ENCODE measurements at places on chromosomes 16 and 17. TPM values are rescaled to one million over a fixed set of nuclear protein-coding genes. Genes with fewer than 3 reads are reported as not detected.

DNA sequence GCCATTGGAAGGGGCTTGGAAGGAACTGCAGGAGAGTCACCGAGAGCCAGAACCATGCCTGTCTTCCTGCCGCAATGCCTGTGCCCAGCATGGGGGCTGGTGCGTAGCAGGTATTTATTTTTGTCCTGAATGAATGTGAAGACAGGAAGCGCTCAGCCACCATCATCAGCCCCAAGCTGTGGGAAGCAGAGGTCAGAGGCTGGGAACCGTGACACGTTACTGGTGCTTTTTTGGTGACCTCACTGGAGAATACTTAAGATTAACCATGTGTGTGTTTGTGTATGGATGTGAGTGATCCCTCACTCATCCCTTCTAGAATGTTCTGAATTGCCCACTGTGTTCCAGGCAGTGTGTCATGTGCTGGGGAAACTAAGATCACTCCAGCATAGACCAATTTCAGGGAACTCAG, 343.8 kb downstream of the SNX29 start:
- DNase-seq, result peak; percentile 65

DNA sequence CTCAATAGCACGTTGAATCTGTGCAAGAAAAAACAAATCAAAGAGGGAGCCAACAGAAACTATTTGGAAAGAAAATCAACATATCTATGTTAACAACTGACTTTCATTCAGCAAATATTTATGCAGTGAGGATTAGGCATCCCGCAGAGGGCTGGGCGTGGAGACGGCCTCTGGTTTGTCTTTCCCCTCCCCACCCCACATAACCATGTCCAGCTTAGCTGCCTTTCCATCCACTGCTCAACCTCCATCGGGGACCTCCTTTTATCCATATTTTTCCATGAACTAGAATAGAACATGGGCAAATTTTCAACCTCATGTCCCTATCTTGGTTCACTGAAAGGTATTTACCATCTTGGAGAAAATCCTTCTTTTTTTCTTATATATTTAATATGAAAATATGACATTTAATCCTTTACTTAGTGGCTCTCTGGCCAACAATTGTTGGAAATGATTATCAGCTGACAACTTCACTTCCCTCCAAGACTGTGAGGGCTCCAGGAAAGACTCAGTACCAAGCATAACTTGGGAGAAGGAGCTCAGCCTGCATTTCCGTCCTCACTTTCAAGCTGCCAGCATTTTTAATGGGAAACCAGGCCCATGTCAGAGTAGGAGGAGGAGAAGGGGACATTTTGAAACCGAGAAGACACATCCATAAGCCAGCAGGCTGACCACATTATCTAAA, 462.6 kb upstream of the MAF start:
- DNase-seq, result no peak

- DNase-seq, result peak; percentile 19
Measured at GRCh38 chr16:84302111-84302954, 7.7 kb downstream of the WFDC1 start.

KRT33B gene
- not detected for total RNA-seq

PRSS36 gene
- total RNA-seq, result 0.19 TPM

ADORA2B gene
- 4.0 TPM for total RNA-seq

DNA sequence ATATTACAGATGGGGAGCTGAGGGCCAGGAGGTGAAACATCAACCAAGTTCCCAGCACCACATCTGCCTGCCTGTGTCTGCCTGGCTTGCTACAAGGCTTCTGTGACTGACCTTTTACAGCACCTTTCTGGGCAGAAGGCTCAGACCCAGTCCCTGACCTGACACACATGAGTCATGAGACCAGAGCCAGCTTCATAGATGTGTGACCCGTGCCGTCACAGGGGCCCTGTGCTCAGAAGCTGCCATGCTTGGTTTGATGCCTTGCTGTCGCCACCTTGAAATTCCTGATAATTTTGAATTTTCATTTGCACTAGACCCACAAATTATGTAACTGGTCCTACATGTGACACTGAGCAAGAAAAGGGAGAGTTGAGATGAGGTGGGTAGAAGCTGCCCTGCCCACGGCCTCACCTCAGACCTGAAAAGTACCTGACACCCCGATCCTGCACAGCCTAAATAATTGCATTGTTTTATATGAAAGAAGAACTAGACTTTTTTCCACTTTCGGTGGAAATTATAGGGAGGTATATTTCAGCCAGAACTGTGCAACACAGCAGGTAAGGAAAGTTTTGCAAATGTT, 13.3 kb upstream of the PECAM1 start:
- no peak for DNase-seq

CDRT15L2 gene
- total RNA-seq, result not detected

CD19 gene
- not detected for total RNA-seq

Measured in astrocyte (in vitro differentiated cells and primary cell).